ENCODE measurements at places on chromosomes 3 and 15.

DNA sequence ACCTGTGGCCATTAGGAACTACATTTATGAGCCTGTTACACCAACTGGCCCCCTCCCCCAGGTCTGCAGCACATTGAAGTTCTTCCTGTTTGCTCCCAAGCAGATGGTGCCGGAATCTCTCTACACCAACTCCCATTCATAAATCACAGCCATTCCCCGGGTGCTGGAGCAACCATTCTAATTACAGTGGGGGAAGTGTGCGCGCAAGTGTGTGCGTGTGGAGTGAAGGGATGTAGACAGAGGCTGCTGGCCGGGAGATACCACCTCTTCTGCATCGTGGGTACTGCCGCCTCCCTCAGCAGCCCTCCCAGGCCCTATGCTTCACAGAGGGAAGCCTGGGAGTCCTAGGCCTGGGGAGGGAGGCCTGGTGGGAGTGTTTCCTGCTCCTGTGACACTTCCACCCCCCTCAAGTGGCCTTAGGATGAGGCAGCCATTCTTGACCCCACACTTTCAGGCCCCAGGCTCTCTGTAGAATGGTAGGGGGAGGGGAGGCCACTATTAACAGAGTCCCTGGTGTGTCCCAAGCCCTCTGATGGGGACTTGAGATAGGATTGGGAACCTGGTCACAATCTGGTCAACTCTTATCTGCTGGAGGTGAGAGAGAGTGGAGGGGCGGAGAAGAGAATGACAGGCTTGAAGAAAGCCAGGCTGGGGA is 69.1 kb downstream of the MAGEF1 start:
- peaks cover 21% of the 10 kb centered on the region for H3K4me1 ChIP-seq
- H3K36me3 ChIP-seq: no peaks in the 10 kb centered on the region
- DNase-seq: peak; percentile 69

GRCh38 chr3:153339065-153339464 is 177.0 kb downstream of the RAP2B start:
- H3K4me1 ChIP-seq: no peaks in the 10 kb centered on the region
- no peaks in the 10 kb centered on the region for H3K27me3 ChIP-seq
- DNase-seq: no peak
- H3K36me3 ChIP-seq: no peaks in the 10 kb centered on the region
- no peak overlapping the region for H3K4me3 ChIP-seq

DNA sequence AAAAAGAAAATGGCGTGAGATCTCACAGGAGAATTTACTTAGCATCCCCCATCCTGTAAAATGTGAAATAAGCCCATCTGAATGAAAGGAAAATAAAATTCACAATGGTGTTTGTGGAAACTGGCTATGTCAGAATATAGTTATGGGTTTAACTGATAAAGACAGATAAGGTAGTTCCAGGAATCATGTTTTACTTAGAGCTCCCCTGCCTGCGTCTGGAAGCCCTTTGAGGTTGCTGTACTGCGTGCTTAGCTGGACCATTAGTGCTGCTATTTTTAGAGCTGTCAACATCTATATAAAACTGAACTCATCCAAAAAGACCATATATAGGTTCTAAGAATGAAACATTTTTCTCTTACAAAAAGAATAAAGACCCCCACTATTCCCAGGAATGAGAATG is 130.8 kb downstream of the LSAMP start:
- H3K36me3 ChIP-seq: no peaks in the 10 kb centered on the region
- DNase-seq: no peak
- no peaks in the 10 kb centered on the region for H3K27me3 ChIP-seq
- no peaks in the 10 kb centered on the region for H3K4me1 ChIP-seq
- no peak overlapping the region for H3K4me3 ChIP-seq

- no peaks in the 10 kb centered on the region for H3K27me3 ChIP-seq
- no peak for DNase-seq
- H3K36me3 ChIP-seq: no peaks in the 10 kb centered on the region
- no peak overlapping the region for H3K4me3 ChIP-seq
- no peaks in the 10 kb centered on the region for H3K4me1 ChIP-seq
- H3K27ac ChIP-seq: no peak overlapping the region
Observed at GRCh38 chr3:10889206-10889960, 73.4 kb downstream of the SLC6A11 start.

DNA sequence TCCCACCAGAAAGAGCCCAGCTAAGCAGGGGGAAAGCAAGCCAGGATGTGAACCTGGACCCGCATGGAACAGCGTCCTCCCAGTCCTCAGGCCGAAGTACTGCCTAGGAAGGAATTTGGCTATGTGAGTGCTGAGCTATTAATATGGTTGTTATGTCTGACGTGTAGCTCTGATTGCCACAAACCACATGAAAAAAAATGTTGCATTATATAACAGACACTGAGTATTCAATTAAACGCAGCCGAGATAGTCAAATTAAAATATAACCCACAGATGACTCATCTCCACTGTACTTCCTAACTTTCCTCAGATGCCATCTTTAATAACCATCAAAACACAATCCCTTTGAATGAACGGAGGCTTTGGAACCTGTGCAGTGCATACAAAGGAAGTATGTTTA is 111.1 kb downstream of the GABRB3 start:
- no peak overlapping the region for H3K4me3 ChIP-seq
- DNase-seq: no peak
- peaks cover 11% of the 10 kb centered on the region for H3K4me1 ChIP-seq
- H3K27me3 ChIP-seq: no peaks in the 10 kb centered on the region
- no peaks in the 10 kb centered on the region for H3K36me3 ChIP-seq

All from stomach (tissue), 19 donors.